Stimulated activated CD4-positive, alpha-beta T cell treated with anti-CD3 and anti-CD28 coated beads, Interleukin-12 subunit alpha, Interleukin-12 subunit beta, amount 100 ng/mL, for 24 hours (primary cell): ENCODE measurements at places on chromosomes 2 and 18.

DNA sequence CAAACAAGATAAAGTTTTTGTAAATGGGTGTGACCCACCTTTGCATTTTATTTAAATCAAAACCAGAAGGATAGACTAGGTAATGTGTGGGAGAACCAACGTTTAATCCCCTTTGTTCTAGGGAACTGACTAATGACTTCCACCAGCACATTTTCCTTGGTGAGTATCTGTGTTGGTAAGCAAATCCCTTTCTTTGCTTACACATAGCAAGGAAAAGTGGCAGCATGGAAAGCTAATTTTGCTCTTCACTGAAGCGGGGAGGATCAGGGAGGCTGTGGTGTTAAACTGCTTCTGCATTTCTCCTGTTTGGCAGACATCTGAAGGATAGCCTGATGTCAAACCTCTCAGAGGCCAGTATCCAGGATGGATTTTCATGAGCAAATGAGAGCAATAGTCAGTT lies 331.1 kb downstream of the PTPRM start:
- DNase-seq = no peak

DNA sequence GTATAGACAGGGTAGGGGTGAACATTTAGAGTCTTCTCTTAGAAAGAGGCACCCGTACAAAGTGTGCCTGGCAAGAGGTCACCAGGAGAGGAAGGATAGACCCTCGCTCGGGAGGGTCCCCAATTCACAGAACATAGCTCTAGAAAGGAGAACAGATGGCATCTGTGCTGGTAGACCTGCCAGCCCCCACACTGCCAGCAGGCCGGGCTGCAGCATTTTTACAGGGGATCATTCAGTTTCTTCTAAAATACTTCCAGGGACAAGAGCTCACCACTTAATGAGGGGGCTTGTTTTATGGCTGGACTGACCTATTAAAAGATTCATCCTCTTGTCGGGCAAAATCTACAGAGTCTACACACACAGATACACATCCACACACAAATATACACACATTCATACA lies 149.9 kb downstream of the SEPTIN10 start:
- DNase-seq = no peak

GRCh38 chr2:46704041-46704440 lies 211.6 kb downstream of the MCFD2 start:
- DNase-seq = no peak

- no peak for DNase-seq
These were observed 213.9 kb downstream of the ANAPC1 start for GRCh38 chr2:111669928-111670695.

GRCh38 chr2:196925051-196925767 lies 1.3 kb downstream of the PGAP1 start:
- DNase-seq = no peak
